ENCODE measurements at places on chromosomes 6 and 20. TPM values are rescaled to one million over a fixed set of nuclear protein-coding genes. Genes with fewer than 3 reads are reported as not detected.

ANKRD6 gene
- 1.9 TPM for polyA plus RNA-seq

GRCh38 chr6:75025371-75025770 lies 180.5 kb downstream of the COL12A1 start:
- no peaks in the 10 kb centered on the region for H3K27me3 ChIP-seq
- DNase-seq, result no peak
- no peaks in the 10 kb centered on the region for H3K36me3 ChIP-seq
- H3K4me3 ChIP-seq, result no peak overlapping the region
- no peaks in the 10 kb centered on the region for H3K4me1 ChIP-seq

DNA sequence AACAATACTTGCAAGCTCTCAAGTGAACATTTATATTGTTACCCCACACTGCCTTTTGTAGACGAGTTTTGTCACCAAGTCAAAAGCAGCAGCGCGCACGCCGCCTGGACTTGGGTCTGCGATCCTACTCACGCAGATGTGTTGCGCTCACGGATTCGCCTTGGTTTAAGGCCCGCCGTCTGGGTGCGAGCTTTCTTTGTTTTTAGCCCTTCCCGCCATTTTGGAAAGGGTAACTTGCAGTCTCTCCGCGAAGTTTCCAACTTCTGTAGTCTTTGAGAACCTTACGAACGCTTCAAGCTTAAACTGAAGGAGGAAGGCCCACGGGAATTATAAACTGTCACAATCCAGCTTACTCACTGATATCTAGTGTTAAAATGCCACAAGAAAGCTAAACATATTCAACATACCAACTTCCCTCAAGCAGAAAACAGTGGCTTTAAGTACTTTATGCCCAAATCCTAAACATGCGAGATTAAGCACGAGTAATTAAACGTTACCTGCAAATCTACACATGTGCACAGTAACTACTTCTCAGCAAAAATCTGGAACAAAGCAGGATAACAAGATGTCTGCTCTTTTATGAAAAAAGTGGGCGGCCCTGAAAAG lies 80.4 kb upstream of the BTN3A2 start:
- peak overlapping the region; percentile 95 for H3K27ac ChIP-seq
- peak; percentile 69 for DNase-seq
- H3K4me1 ChIP-seq, result peaks cover 7% of the 10 kb centered on the region
- peak overlapping the region; percentile 56 for H3K4me3 ChIP-seq
- H3K36me3 ChIP-seq, result peaks cover 4% of the 10 kb centered on the region

- H3K27ac ChIP-seq, result no peak overlapping the region
- no peaks in the 10 kb centered on the region for H3K4me1 ChIP-seq
- H3K27me3 ChIP-seq, result no peaks in the 10 kb centered on the region
- no peak for DNase-seq
Observed at GRCh38 chr20:4787820-4788219, 66.1 kb downstream of the PRND start.

PTPRK gene
- polyA plus RNA-seq, result 72.5 TPM

- no peak overlapping the region for H3K4me3 ChIP-seq
- H3K27me3 ChIP-seq, result no peaks in the 10 kb centered on the region
- no peak overlapping the region for H3K27ac ChIP-seq
- H3K4me1 ChIP-seq, result no peaks in the 10 kb centered on the region
- no peak for DNase-seq
Observed at GRCh38 chr6:44664716-44665115, 277.2 kb downstream of the CDC5L start.

- H3K27ac ChIP-seq, result no peak overlapping the region
- no peak overlapping the region for H3K4me3 ChIP-seq
- H3K4me1 ChIP-seq, result no peaks in the 10 kb centered on the region
- no peaks in the 10 kb centered on the region for H3K27me3 ChIP-seq
- H3K36me3 ChIP-seq, result no peaks in the 10 kb centered on the region
Observed at GRCh38 chr6:139939189-139939979, 564.9 kb upstream of the CITED2 start.

DNA sequence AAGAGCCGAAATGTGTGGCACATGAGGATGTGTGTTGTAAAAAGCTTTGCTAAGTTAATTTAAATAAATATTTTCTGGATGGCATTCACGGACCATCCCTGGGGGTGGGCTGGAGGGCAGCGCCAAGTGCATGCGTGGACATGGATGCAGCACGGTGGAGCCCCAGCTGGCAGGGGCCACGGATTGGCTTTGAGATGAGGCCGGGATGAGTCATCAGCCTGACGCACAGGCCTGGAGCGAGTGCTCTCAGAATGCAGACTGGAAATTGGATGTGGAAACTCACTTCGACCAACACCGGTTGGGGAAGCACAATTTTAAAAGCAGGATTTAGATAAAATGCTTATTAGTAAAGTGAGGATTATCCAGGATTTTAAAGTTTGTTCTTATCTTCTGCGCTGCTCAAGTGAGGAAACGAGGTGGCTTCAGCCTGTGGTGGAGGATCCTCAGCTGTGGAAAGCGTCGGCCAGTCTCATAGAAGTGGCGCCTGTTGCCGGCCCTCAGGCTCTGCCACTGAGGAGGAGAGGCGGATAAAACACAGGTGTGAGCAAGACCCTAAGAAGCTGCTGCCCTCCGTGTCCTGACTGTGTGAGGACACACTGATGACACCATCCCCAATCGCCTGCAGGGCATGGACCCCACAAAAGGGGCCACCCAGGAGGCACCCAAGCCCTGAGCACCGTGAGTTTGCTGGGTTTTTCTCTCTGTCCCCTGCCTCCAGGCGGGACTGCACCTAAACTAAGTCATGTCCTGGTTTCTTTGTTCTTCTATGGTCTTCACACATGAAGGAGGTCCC lies 279.7 kb downstream of the CDH4 start:
- no peaks in the 10 kb centered on the region for H3K4me1 ChIP-seq
- no peak overlapping the region for H3K27ac ChIP-seq
- no peak for DNase-seq

DNA sequence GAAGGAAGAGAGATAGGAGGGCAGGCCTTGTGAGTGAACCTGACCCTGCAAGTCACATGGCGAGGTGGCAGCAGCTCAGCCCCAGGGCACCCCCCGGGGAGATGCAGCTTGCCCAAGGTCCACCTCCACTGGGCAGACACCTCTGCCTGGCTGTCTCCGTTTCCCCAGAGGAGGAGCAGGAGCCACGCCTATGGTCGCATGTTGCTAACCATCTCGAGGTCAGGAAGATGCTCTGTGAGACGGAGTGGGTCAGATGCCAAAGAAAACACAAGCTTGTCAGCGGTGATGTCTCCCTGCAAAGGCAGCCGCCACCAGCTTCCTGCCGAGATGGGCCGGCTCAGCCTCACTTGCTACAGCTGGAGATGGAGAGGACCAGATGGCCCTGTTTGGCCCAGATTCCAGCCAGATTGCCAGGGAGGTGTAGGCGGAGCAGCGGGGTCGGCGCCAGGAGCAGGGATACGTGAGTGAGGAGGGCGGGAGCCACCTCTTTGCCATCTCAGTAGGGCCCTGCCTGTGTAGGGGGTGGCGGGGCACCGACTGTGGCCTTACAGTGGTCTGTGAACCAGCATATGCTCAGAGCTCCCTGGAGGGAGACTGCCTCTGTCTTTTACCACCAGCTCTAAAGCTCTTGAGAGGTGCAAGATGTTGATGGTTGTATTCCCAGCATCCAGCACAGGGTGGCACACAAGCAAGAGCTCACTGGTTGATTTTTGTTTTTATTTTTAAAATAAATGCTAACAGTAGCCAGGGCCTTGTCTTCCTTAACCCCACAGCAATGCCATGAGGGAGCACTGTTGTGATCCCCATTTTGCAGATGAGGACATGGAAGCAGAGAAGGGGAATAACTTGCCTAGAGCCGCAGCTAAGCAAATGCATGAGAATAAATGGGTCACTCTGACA lies 42.9 kb upstream of the FAM83D start:
- no peaks in the 10 kb centered on the region for H3K36me3 ChIP-seq
- no peak for DNase-seq
- H3K27me3 ChIP-seq, result no peaks in the 10 kb centered on the region
- peak overlapping the region; percentile 5 for H3K27ac ChIP-seq
- H3K4me3 ChIP-seq, result no peak overlapping the region

DNA sequence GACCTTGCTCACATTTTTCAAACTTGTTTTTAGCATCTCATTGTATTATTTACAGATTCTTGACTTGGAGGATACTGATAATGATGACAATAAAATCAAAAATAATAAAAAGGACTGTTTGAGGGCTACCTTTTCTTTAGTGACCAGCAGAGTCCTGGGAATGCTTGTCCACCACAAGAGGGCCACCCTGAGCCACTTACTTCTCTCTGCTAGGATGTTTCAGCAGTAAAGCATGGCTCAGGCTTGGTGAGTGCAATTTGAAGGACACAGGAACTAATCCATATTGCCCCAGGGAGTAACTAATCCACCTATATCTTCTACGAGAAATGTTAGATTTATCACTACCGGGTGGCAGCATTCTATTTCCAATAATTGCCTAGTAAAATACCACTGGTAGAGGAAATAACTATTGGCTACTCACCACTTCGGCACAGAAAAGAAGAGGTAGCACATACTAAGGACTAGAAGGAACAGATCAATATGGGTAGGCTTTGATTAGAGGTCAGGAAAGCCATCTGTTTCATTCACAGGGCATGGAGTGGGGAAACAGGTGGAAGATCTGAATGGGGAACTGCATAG lies 5.8 kb upstream of the KIAA0408 start:
- DNase-seq, result peak; percentile 54
- H3K27me3 ChIP-seq, result no peaks in the 10 kb centered on the region
- no peaks in the 10 kb centered on the region for H3K36me3 ChIP-seq

GRCh38 chr6:149864578-149865535 lies 698 bp upstream of the LRP11 start:
- no peaks in the 10 kb centered on the region for H3K27me3 ChIP-seq
- peak overlapping the region; percentile 83 for H3K4me3 ChIP-seq
- H3K4me1 ChIP-seq, result peaks cover 4% of the 10 kb centered on the region

GRCh38 chr6:96089173-96089572 lies 73.4 kb downstream of the FUT9 start:
- H3K27me3 ChIP-seq, result no peaks in the 10 kb centered on the region
- H3K4me1 ChIP-seq, result no peaks in the 10 kb centered on the region
- DNase-seq, result no peak
- no peak overlapping the region for H3K27ac ChIP-seq
- H3K4me3 ChIP-seq, result no peak overlapping the region
- no peaks in the 10 kb centered on the region for H3K36me3 ChIP-seq

DNA sequence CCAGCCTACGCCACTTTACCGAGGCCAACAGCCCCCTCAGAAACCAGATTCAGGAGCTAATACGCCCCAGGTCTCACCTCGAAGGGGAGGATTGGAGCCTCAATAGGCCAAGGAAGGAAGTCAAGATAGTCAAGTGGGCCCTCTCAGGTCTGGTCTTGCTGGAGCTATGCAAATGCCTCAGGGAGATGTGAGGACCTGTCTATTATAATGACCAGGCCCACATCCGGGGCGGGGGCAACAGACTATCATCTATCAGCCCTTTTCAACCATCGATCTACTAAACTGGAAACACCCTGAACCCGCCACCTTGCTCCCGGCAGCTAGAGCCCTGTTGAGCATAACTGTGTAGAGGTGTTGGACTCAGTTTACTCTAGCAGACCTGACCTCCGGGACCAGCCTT lies 12.7 kb upstream of the GSTA3 start:
- H3K36me3 ChIP-seq, result no peaks in the 10 kb centered on the region
- H3K27me3 ChIP-seq, result no peaks in the 10 kb centered on the region
- H3K4me1 ChIP-seq, result no peaks in the 10 kb centered on the region
- no peak overlapping the region for H3K27ac ChIP-seq
- no peak for DNase-seq

DNA sequence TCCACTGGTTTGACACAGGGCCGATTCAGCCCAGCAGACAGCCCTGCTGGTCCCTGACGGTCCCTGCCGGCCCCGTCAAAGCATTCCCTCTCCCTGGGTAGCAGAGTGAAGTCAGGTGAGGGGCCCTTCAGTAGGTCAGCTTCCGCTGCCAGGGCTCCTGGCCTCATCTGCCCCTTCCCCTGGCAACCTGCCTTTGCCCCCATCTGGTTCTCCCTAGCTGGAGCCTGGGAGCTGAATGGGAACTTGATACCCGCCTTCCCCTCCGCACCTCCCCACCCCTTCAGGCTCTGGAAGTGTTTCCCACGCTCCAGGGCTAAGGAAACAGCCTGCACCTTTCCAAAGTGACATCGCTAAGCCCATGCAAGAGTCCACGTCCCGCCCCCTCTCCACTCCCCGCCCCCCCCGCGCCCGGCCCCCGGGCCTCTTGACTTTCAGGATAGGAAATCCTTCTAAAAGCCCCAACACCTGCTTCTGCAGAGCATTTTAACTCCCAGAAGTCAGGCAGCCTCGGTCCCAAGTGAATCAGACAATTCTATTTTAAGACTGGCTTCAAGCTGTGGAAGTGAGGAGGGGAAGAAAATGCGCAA lies 53.3 kb downstream of the ISM1 start:
- no peak overlapping the region for H3K4me3 ChIP-seq
- no peaks in the 10 kb centered on the region for H3K36me3 ChIP-seq
- no peaks in the 10 kb centered on the region for H3K27me3 ChIP-seq
- no peak overlapping the region for H3K27ac ChIP-seq
- no peak for DNase-seq

DNA sequence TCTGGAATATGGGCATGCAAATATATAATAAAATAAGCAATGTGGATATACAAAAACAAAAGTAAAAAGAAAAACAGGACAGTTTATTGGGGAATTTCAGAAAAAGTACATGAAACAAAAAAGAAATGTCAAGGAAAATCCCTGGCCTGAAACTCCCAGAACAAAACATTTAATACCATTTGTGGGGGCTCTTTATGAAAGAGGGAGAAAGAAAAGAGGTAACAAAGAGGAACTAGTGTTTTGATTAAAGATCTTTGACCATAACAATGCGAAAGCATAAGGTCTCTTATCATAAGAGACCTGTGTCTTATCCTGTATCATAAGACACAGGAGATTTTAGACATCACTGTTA lies 88.6 kb upstream of the ARID1B start:
- H3K4me1 ChIP-seq, result no peaks in the 10 kb centered on the region
- no peak overlapping the region for H3K4me3 ChIP-seq
- H3K36me3 ChIP-seq, result no peaks in the 10 kb centered on the region

DNA sequence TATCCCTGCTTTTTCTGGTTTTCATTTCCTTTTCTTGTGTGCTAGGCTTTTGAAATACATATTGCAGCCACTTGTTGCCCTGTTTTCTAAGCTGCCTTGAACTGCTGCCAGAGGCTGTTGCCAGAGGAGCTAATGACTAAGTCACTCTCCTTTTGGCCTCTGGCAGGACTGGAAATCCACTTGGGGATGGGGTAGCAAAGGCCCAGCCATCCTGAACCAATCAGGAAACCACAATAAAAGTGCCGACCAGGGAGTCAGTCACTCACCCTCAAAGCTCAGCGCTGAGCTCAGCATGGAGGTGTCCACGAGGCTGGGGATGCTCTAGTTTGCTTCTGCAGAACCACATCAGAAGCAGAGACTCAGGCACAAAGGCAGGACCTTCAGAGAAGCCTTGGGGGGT lies 813.0 kb downstream of the DHX35 start:
- no peak overlapping the region for H3K27ac ChIP-seq
- H3K27me3 ChIP-seq, result no peaks in the 10 kb centered on the region
- H3K4me3 ChIP-seq, result no peak overlapping the region
- no peak for DNase-seq

DNA sequence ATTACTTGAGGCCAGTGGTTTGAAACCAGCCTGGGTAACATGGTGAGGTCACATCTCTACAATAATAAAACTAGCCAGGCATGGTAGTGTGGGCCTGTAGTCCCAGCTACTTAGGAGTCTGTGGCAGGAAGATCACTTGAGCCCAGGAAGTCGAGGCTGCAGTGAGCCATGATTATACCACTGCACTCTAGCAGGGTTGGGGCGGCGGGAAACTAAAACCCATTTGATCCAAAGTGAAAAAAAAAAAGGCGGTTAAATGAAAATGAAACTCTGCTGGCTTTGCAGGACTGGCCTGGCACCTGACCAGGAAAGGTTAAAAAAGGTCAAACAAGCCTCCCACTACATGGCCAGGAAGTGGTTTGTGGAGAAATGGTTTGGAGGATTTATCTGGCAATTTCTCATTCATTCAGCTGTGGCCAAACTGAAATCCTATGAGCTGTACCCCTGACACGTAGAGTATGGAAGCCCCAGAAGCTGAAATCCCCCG lies 36.6 kb downstream of the MTRES1 start:
- no peaks in the 10 kb centered on the region for H3K4me1 ChIP-seq
- no peaks in the 10 kb centered on the region for H3K36me3 ChIP-seq
- peak; percentile 33 for DNase-seq
- no peaks in the 10 kb centered on the region for H3K27me3 ChIP-seq
- no peak overlapping the region for H3K27ac ChIP-seq
